ENCODE measurements at places on chromosomes 12 and 14. TPM values are rescaled to one million over a fixed set of nuclear protein-coding genes. Genes with fewer than 3 reads are reported as not detected.

RAD9B gene
- 0.66 TPM for total RNA-seq

VPS37B gene
- 14.5 TPM for total RNA-seq

DNA sequence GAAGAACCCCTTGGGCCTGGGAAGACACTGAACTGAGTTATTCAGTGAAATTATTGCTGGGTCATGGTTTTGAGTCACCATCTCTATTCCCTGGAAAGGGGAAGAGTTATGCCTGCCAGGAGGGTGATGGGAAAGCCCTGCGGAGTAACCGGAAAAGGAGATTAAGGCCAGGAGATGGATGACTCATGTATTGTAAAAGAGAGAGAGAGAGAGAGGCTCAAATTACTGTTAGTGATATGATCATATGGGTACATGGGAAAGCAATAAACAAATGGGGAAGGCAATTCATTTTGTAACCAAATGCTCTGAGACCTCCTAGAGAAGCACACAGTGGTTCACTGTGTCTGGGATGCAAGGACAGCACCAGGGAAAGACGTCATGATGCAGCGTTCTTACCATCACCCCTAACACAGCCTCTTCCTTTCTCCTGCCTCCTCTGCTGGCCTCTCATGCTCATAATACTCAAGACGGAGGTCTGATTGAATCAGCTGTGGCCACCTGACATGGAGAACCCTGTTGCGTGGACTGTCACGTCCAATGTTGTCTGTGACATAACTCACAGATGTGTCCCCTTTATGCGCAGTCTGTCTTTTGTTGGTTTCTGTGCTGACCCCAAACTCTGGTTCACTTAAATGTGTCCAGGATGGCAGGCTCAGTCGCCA, 243.7 kb downstream of the TMEM132D start:
- H3K4me3 ChIP-seq, result no peak overlapping the region
- no peaks in the 10 kb centered on the region for H3K36me3 ChIP-seq
- no peaks in the 10 kb centered on the region for H3K27me3 ChIP-seq
- DNase-seq, result no peak
- no peak overlapping the region for H3K27ac ChIP-seq
- no peaks in the 10 kb centered on the region for H3K4me1 ChIP-seq

DNA sequence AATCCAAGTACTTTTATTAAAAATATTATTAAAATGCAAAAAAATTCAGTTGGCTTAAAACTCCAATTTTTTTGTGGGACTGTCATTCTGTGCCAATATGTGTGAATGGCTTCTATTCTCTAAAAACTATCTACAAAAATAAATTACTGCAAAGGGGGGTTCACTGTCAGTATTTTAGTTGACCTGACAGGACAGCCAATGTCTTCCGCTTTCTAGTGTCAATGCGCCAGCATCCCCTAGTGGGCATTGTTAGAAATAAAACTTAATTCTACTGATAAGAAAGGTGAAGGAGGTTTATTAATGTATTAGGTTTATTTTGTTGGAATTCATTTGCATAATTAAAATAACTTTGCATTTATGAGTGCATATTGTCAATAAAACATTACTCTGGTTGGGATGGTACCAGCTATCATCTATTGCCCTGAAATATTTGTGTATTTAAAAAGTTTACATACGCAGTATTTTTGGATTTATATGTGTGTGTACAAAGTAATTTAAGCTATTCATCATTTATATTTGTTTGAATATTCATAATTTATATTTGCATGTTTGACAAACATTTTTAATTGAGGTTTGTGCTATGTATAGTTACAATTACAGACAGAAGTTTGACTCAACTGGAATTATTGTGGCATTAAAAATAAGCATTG, 527.2 kb downstream of the FLRT2 start:
- no peaks in the 10 kb centered on the region for H3K27me3 ChIP-seq
- no peaks in the 10 kb centered on the region for H3K4me1 ChIP-seq
- H3K27ac ChIP-seq, result no peak overlapping the region
- H3K36me3 ChIP-seq, result no peaks in the 10 kb centered on the region
- no peak for DNase-seq
- H3K4me3 ChIP-seq, result no peak overlapping the region

DNA sequence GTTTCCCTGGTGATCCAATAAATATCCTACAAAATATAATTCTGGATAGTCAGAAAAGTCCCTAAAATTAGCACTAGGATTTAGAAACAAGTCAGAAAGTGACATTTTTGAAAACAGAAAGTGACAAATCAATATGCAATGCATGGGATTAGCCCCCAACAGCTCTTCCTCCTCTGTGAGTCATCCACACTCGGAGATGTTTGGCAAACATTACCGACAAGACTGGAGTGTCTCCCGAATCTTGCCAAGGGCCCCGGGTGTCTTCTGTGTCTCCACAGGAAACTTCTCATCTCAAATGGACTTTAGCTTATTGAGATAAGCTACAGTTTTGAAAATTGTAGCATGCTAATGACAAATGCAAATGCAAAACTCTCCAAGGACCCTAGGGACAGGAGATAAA, 398.9 kb upstream of the CCDC196 start:
- no peaks in the 10 kb centered on the region for H3K4me1 ChIP-seq
- no peaks in the 10 kb centered on the region for H3K27me3 ChIP-seq
- H3K27ac ChIP-seq, result no peak overlapping the region
- H3K36me3 ChIP-seq, result no peaks in the 10 kb centered on the region
- no peak overlapping the region for H3K4me3 ChIP-seq
- no peak for DNase-seq

DNA sequence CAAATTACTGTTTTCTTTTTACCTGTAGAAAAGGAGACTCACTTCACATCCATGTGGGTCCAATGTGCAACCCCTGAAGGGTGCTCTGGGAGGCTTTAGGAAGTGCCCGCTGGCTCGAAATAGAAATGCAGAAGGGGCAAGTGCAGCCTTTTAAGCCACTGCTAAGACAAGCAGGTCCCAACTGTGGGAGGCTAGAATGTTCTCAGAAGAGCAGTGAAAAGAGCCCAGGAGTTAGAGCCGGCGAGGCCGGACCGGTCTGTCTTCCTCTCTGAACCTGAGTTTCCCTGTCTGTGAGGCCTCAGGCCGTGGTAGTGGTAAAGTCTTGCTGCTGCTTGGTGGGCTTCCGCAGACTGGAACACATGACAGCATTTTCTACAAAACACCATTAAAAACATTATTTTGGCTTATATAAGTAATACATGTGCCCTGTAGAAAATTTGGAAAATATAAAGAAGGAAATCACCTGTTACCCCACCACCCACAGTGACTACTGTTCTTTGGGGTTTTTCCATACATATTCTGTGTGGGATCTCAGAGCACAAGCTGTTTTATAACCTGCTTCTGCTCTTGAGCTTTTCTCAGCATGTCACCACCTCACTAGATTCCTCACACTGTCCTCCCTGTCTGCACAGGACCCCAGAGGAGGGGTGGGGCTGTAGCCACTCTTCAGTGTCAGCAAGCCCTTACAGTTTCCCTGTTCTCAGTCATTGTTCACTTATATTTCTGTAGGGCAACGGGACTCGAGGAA, 6.0 kb downstream of the CKB start:
- H3K27me3 ChIP-seq, result no peaks in the 10 kb centered on the region
- peaks cover 10% of the 10 kb centered on the region for H3K36me3 ChIP-seq
- peak; percentile 46 for DNase-seq
- peaks cover 54% of the 10 kb centered on the region for H3K4me1 ChIP-seq

DNA sequence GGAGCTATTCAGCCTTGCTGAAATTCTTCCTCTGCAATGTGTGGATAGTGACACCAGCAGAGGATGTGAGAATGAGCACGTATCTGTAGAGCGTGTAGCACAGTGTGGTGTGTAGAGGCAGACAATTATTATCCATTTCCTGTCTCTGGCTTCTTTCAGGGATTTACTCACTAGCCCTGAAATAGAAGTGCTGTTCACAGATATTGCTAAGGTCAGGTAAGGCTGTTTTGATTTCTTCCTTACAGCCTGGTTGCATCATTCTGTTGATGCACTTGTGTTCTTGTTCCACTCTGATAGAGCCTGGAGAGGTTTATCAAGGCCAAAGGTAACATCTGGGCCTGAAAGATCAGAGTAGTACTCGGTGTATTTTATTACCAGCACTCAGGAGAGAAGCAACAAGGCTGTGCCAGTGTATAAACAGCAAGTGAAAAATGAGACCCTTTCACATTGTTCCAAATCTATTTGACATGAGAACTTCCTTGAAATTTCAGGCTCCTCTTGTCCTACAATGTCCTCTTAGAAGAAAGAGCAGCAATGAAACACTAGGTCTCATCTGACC, 16.7 kb downstream of the ARG2 start:
- no peak overlapping the region for H3K4me3 ChIP-seq
- no peak for DNase-seq
- no peak overlapping the region for H3K27ac ChIP-seq
- H3K36me3 ChIP-seq, result no peaks in the 10 kb centered on the region
- no peaks in the 10 kb centered on the region for H3K4me1 ChIP-seq
- no peaks in the 10 kb centered on the region for H3K27me3 ChIP-seq

DNA sequence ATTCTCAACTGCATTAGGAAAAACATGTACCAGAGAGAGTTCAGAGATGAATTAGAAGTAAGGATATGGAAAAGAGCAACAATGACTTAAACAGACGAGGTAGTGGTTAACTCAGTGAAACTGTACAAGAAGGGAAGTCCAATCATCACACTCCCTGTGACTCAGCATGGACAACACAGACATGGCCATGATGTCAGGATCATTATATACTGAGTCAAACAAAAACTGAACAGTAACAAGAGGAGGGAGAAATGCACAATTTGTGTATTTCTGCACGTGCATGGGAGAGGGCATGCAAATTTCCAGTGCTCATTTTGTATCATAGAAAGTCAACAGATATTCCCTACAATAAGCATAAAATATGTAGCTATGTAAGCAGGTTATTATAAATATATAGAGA, 1037.8 kb downstream of the BCL11B start:
- H3K27ac ChIP-seq, result no peak overlapping the region
- H3K4me1 ChIP-seq, result no peaks in the 10 kb centered on the region
- no peaks in the 10 kb centered on the region for H3K36me3 ChIP-seq
- no peak for DNase-seq
- no peak overlapping the region for H3K4me3 ChIP-seq

Measured in sigmoid colon (tissue), 7 donors.